ENCODE measurements at places on chromosomes 2 and 18.

DNA sequence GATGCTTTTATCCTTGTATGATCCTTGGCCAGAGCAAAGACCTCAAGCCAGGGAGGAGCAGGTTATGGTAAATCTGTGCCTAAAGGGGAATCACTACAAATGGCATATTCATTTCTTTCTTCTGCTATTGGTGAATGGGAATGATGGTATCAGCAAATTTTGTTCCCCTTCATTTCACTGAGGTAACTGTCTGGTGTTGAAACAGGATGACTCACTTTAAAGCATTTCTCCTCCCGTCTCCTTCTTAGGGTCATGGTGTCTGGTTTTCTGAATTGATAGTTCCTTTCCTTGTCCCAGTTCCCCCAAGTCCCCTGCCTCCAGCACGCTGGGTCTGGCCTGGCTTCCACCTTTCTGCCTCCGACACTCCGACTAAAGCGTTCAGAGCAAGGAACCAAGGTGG lies 109.2 kb downstream of the MREG start:
- no peak for DNase-seq

DNA sequence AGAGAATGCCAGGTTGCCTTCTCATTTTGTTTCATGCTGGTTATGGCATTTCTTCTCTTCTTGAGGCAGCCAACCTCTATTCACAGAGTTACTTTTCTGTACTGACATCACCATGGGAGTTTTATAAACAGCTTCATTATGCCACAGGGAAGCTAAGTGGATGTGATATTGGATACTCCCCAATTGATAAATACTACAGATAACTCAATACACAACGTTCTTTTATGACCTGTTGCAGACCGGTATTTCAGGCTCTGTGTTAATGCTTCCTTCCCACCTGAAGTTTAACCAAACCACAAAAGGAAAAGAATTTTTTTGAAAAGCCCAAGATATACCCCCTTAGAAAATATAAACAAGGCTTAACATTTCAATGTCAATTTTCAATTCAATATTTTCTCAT lies 258.3 kb upstream of the SOX11 start:
- DNase-seq: no peak

GRCh38 chr2:222167762-222168161 lies 131.0 kb downstream of the PAX3 start:
- no peak for DNase-seq

DNA sequence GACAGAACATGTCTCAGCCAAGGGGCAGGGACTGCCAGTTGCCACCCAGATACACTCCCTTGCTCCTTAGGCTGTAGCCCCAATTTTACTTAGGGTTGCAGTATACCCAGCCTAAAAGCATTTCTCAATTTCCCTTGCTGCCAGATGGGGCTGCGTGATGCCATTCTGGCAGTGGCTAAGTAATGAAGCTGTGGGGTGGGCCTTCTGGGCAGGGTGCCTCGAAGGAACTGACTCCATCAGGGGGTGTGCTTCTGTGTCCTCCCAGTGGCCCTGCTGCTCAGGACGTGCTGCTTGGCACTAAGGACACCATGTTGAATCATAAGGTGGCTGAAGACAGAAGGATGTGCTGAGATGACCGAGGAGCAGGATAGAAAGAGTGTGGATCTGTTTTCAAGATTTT lies 74.2 kb downstream of the VWA3B start:
- DNase-seq: no peak

GRCh38 chr2:164044622-164045021 lies 308.8 kb upstream of the FIGN start:
- DNase-seq: no peak

DNA sequence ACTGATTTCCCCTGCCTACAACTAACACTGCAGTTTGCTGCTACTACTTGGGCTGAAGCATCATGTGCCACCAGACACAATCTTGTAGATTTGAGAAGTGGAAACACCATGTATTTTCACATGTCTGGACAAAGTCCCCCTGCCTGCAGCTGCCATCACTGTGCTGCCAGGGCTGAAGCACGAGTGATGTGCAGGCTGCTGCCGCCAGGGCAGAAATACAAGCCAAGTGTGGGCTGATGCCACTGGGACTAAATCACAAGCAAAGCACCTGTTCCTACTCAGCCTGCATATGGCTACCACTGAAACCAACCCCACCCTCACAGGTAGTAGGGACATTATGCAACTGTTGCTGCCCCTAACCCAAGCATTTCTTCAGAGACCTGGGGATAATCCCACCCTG lies 179.5 kb upstream of the SLC35G4 start:
- no peak for DNase-seq

DNA sequence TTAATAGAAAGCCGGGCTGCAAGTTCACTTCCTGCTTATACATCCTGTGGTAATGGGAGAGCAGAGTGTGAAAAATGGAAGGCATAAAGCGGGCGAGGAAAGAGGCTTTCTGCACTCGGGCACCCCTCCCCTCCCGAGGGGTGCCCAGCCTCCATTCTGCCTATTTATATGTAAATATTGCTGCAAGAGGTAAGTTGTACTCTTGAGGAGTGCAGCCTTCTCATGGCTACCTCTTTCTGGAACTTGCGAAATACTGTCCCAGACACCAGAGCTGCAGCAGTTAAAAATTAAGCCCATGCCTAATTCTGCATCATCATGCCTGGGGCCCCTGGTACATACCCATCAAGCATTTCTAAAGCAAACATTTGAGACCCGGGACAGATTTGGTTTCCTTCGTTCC lies 156.0 kb downstream of the GBX2 start:
- no peak for DNase-seq

- DNase-seq: no peak
Measured at GRCh38 chr18:70674896-70675295, 386.1 kb downstream of the SOCS6 start.

DNA sequence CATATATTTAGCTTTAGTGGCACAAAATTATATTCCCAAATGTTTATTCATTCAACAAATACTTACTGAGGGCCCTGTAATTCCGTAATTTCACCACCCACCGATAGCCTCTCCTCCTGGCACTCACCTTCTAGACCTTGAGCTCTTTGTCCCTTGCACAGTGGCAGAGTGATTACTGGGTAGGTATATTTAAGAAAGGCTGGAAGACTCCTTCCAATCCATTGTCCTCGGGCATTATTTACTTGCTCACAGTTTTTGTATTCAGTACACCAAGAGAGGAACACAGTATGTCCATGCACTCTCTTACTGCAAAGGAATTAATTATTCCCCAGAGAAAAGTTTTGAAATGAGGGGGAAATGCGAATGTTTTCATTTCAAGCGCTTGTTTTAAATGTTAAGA lies 1.1 kb upstream of the CDCA7 start:
- no peak for DNase-seq

DNA sequence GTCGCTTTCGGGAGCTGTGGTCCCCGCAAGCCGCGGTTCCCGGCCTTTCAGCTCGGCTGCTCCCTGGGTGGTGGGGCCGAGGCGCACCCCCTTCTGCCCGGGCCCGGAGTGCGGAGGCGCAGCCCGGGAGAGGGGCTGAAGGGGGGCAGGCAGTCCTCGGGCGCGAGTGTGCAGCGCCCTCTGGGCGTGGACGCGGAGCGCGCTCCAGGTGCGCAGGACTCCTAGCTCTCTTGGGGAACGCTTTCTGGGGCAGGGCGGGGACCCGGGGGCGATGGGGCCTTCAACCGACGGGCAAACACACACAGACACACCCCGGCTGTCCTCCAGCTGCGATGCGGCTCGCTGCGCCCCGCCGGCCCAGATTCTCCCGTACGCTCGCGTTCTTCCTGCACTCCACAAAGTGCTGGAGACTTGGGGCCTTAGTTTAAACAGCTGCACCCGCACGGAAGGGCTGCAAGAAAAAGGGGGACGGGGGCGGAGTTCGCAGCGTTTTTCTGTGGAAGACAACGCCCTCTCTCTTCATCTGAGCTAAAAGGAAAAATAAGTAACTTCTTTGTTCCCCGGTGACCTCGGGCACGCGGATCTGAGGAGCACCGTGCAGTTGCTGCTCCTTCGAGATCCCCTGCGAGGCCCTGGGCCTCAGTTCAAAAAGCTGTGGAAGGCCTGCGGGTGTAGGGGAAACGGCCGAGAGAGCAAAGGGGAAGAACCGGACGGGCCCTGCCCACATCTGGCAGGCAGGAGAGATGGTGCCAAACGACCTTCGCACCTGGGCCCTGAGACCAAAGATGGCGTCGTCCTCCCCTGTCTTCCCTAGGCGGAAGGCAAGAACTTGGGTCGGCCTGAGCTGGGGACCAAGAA lies 593 bp upstream of the SDC1 start:
- no peak for DNase-seq

GRCh38 chr2:222465746-222466145 lies 41.4 kb downstream of the SGPP2 start:
- no peak for DNase-seq

DNA sequence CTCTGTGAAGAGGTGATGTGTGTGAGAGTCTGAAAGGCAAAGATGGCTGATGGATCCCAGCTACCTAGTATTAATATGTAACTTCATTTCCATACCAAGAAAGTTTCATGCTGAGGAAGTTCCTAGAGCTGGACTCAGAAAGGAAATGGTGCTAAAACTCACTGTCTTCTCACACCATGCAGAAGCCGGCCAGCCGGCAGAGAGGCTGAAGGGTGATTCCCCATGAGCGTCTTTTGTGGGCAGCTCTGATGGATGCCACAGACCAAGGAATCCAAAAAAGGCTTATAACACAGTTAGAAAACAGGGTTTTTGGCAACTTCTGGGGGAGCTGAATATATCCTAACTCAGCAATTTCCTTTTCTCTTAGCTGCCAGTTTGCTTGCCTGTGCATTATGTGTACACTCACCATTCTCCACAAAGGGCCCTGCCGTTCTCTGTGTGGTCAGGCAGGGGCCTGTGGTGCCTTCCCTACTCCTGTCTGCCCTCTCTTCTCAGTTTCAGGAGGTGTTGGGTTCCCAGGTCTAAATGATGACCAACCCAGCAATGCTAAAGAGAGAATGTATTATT lies 289.4 kb downstream of the MTX2 start:
- DNase-seq: no peak

DNA sequence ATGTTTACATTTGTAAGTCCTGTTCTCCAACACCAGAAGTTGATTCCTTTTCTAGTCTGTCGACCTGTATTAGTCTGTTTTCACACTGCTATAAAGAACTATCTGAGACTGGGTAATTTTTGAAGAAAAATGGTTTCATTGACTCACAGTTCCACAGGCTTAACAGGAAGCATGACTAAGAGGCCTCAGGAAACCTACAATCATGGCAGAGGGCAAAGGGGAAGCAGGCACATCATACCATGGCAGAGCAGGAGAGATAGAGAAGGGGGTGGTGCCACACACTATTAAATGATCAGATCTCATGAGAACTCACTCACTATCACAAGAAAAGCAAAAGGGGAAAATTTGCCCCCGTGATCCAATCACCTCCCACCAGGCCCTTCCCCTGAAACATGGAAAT lies 112.8 kb upstream of the MAP3K20 start:
- no peak for DNase-seq

DNA sequence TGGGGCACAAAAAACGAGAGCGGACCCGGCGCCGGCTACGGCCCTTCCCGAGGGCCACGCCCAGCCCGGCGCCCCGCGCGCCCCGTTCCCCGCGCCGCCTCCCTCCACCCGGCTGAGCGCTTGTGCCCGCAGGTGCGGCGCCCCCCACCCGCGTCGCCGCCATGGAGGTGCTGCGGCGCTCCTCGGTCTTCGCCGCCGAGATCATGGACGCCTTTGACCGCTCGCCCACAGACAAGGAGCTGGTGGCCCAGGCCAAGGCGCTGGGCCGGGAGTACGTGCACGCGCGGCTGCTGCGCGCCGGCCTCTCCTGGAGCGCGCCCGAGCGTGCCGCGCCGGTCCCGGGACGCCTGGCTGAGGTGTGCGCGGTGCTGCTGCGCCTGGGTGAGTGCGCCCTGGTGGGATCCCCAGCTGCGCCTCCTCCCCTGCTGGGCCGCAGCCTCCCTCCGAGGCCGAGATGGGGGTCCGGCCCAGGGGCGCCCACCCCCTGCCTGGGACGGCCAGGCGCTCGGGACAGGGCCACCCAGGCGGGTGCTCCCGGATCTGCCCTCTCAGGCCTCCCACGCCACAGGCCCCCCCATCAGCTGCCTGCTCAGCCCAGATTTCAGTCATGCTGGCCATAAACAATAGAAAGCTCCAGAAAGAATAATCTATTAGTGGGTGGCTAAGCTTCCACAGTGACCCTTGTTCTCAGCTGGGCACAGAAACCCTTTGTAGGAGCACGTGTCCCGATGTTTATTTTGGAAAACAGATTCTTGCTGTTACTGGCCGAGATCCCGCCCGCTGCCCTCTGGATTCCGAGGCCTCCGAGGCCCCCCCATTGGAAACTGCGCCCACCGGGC lies 997 bp downstream of the BOK start:
- DNase-seq: no peak

DNA sequence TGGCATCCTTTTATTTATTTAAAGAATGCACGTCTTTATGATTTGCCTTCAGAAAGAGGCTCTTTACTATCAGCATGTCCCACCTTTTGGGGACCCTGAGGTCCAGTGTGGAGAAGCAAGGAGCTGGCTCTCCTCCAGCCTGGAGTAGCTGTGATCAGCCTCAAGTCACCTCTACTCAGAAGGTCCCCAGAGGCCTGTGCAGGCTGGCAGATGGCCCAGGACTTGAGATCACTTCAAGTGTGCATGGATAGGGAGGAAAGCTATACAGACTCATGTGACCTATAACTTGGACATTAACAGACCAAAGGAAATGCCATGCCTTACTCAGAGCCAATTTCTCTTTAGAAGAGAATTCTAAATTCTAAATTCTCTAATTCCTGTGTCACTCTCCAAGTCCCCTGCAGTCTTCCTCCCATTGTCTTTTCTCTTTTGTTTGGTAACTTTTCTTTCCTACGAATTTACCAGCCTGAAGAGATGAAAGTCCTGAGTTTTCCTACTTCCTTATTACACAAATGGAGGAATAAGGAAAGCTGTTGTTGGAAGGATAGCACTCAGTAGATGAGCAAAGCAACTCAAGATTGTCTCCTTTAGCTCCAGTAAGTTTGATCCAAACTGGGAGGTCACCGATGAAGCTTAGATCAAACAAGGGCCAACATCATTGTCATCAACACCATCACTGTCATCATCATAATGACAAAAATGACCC lies 163.9 kb downstream of the GFPT1 start:
- DNase-seq: no peak

DNA sequence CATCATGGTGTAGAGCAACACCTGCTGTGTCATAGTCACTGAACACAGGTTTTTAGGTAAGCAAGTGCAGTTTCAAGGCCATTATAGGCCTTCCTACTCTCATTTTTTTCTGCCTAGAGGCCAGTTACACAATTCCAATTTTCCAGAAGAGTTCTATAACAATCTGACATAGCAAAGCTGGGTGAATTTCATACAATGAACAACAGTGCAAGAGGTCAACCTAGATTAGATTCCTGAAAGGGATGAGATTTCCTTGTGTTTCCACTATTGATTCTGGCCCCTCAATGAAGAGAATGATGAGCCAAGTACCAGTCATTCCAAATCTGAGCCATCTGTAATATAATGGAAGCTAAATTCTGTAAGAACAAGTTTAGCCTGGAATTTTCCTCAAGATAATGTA lies 15.3 kb upstream of the CD28 start:
- DNase-seq: no peak

Data from fibroblast of skin of left biceps (primary cell).